ENCODE measurements at places on chromosomes 1 and 21. TPM values are rescaled to one million over a fixed set of nuclear protein-coding genes. Genes with fewer than 3 reads are reported as not detected.

- DNase-seq: no peak
Measured at GRCh38 chr1:59640851-59641250, 173.9 kb upstream of the HOOK1 start.

GRCh38 chr1:180503280-180503862 is 994 bp upstream of the ACBD6 start:
- DNase-seq: peak; percentile 38

GRCh38 chr1:7534061-7534825 is 236.9 kb upstream of the VAMP3 start:
- DNase-seq: no peak

The ZNF326 gene
- total RNA-seq: 40.1 TPM

GRCh38 chr1:55154616-55155015 is 60.5 kb downstream of the USP24 start:
- no peak for DNase-seq

GRCh38 chr1:57411262-57411661 is 12.6 kb downstream of the DAB1 start:
- no peak for DNase-seq

Measured in mucosa of descending colon (tissue), 3 donors.